ENCODE measurements at places on chromosomes 3 and 15. TPM values are rescaled to one million over a fixed set of nuclear protein-coding genes. Genes with fewer than 3 reads are reported as not detected.

GRCh38 chr3:123365450-123366143, 83.3 kb downstream of the ADCY5 start:
- no peak overlapping the region for H3K4me3 ChIP-seq
- H3K27me3 ChIP-seq: peaks cover 48% of the 10 kb centered on the region
- no peak for DNase-seq
- H3K27ac ChIP-seq: no peak overlapping the region
- peaks cover 3% of the 10 kb centered on the region for H3K36me3 ChIP-seq

DNA sequence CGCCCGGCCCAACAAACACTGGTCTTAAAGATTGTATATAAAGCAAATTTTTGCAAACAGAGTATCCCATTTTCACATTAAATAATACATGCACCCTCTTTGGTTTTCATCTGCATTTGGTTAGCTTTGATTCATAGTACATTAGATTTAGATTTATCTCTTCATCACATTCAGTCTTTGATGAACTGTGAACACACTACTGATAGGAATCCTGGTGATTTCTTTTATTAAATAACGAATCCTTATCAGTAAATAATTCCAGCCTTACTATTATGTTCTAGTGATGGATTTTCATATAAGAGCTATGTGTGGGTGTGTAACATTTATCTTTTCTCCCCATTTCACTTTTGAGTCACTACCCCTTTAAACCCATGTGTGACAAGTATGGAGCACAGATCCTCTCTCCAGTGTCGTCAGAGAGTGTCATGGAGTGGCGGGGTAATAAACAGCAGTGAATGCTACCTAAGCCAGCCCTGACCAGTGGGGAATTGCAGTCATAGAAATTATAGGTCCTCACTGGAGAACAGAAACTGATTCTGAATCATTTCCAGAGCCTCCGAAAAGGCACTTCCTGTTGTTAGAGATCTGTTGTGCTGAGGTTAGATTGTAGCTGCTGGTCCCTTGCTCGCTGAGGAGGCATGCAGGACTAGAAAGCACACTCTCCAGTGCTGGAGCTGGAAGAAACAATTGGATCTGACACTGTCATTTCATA, 22.0 kb downstream of the SLC7A14 start:
- peaks cover 32% of the 10 kb centered on the region for H3K4me1 ChIP-seq
- no peak for DNase-seq
- peak overlapping the region; percentile 2 for H3K4me3 ChIP-seq
- H3K27me3 ChIP-seq: no peaks in the 10 kb centered on the region

DNA sequence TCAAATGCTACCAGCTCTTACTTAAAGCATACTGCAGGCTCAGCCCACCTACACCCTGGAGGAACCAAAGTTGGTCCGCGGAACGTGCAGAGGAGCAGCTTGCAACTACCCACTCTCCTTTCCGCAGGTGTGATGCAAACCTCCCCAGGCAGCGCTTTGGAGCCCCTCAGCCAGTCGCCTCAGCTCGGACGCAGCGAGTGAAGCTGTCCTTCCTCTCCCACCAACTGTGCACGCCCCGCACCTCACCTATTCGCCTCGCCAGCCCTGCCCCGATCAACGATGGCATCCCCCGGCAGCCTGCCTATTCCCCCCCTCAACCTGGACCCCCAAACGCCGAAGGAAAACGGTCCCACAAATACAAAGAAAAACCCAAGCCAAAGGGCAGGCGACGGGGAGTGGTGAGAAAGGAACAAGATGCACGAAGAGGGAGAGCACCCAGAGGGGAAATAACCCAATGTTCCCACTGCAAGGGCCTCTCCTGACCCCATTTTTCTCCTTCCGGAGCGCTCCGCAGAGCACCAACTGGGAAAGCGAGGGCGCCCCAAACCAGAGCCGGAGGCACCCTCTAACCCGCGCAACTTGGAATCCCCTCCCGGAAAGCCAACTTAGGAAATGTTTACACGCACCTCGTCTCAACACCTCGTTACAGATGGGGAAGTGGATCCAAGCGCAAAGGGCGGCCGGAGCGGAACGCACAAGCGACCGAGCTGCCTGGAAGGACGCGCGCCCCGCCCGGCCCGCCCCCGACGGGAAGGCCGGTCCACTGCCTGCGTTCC, 665 bp downstream of the GLB1 start:
- peaks cover 41% of the 10 kb centered on the region for H3K4me1 ChIP-seq
- H3K27ac ChIP-seq: peak overlapping the region; percentile 89

GRCh38 chr3:16254916-16255315, 9.8 kb downstream of the DPH3 start:
- peaks cover 6% of the 10 kb centered on the region for H3K36me3 ChIP-seq
- H3K4me3 ChIP-seq: no peak overlapping the region
- H3K27me3 ChIP-seq: peaks cover 2% of the 10 kb centered on the region
- no peak overlapping the region for H3K27ac ChIP-seq
- no peak for DNase-seq

DNA sequence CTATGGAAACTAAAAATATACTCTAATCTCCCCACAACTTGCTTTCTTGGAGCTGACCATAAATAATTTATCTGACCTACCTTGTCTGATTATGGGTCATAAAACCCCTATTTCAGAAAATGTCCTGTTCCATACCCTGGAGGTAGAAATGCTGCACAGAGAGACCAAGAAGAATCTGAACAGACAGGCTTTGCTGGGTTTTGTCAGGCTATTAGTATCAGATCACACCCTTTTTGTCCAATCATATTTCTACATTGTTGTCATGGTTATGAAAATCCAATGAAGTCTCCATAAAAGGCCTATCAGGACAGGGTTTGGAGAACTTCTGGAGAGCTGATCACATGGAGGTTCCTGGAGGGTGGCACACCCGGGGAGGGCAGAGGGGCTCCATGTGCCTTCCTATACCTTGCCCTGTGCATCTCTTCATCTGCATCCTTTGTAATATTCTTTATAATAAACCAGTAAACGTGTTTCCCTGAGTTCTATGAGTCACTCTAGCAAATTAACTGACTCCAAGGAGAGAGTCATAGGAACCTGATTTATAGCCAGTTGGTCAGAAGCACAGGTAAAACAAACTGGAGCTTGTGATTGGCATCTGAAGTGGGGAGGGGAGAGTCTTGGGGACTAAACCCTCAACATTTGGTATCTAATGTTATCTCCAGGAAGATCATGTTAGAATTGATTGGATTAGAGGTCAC, 58.1 kb downstream of the NGLY1 start:
- H3K4me1 ChIP-seq: no peaks in the 10 kb centered on the region
- H3K36me3 ChIP-seq: peaks cover 21% of the 10 kb centered on the region
- no peak overlapping the region for H3K4me3 ChIP-seq
- no peak overlapping the region for H3K27ac ChIP-seq
- DNase-seq: no peak

DNA sequence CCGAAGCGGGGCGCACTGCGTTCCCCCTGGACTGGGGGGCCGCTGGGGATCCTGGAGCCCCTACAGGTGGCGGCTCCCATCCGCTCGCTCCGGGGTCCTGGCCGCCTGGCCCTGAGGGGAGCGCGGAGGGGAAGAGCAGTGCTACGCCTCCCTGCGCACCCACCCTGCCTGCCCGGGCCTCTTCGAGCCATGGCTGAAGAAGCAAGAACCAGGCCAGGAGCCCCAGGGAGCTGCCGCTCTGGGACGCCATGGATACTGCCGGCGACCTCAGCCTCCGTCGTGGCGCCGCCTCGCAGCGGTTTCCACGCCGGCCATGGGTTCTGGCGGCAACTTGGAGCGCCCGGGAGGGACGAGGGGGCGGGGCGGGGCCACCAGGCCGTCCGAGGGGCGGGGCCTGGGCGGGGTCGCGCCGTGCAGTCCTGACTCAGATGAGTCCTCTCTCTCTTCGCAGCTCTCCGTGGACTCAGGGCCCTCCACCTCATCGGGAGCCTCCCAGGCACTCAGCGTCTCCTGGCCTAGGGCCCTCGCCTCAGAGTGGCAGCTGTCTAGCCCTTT, 50.9 kb downstream of the MYL3 start:
- H3K27me3 ChIP-seq: peaks cover 56% of the 10 kb centered on the region
- peaks cover 4% of the 10 kb centered on the region for H3K4me1 ChIP-seq
- DNase-seq: no peak
- H3K4me3 ChIP-seq: peak overlapping the region; percentile 61
- H3K27ac ChIP-seq: no peak overlapping the region
- no peaks in the 10 kb centered on the region for H3K36me3 ChIP-seq

DNA sequence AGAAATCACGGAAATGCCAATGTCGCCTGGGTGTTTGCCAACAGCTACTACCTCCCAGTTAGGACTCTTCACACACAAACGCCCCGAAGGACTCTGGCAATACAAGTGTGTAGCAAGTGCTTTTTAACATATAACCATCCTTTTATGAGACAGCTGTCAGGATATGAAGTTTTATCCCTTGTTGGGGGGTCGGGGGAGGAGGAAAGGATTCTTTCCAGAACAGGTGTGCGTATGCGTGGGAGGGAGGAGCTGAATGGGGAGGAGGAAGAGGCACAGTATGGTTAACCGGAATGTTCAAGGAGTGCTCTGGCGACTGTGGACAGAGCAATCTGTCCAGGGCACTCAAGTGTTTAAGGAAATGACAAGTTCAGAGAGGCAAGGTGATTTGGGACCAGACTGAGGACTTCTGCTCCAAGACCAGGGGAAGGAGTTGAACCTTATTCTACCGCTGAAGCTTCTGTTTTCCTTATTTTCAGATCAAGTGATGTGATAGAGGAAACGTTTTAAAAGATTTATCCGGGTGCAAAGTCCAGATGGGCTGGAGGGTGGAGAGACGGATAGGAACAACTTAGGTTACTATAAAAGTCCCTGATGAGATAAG, 1.3 kb downstream of the TSPAN3 start:
- H3K27ac ChIP-seq: peak overlapping the region; percentile 74
- no peaks in the 10 kb centered on the region for H3K27me3 ChIP-seq
- H3K4me1 ChIP-seq: peaks cover 40% of the 10 kb centered on the region

- peaks cover 18% of the 10 kb centered on the region for H3K4me1 ChIP-seq
- peaks cover 30% of the 10 kb centered on the region for H3K36me3 ChIP-seq
- no peak overlapping the region for H3K4me3 ChIP-seq
These were observed 69.9 kb downstream of the RYK start for GRCh38 chr3:134180761-134181160.

- H3K4me1 ChIP-seq: peaks cover 20% of the 10 kb centered on the region
- DNase-seq: no peak
- H3K4me3 ChIP-seq: no peak overlapping the region
- no peaks in the 10 kb centered on the region for H3K36me3 ChIP-seq
These were observed 20.0 kb downstream of the ARHGEF3 start for GRCh38 chr3:56781762-56782161.

DNA sequence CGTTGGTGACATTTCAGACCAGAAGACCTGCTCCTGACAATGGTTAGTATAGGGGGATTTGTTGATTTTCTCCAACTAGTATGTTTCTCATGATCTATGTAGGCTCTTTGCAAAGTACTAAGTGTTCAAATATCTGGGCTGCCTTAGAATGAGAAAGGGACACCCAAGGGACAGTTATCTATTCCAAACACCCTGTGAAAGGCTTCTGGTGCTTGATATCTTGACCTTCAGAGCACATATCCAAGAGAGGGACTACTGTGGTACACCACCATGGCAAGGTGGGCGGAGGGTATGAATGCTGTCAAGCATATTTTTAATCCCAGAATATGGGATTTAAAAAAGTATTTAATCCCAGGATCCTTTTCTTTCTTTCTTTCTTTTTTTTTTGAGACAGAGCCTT, 1.1 kb downstream of the FANCD2OS start:
- H3K4me3 ChIP-seq: no peak overlapping the region
- H3K36me3 ChIP-seq: no peaks in the 10 kb centered on the region
- no peak overlapping the region for H3K27ac ChIP-seq
- H3K4me1 ChIP-seq: no peaks in the 10 kb centered on the region

DNA sequence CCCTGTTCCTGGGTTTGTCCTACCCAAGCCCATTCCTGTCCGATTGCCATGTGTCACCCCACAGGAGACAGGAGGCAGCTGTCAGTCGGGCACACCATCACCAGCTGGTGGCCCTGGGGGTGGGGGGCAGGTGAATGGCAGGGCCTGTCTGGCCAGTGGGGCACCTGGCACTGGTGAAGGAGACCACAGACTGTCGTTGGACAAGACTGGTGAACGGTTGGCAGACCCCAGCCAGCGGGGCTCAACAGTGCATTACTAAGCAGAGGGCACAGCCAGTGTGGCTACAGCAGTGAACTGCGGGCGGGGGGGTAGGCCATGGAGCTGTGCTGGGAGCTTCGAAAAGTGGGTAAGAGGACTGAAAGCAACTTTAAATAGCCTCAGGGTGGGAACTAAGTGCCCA, 2.1 kb downstream of the SEMA7A start:
- H3K4me1 ChIP-seq: peaks cover 10% of the 10 kb centered on the region
- H3K36me3 ChIP-seq: no peaks in the 10 kb centered on the region
- no peak overlapping the region for H3K27ac ChIP-seq
- peaks cover 14% of the 10 kb centered on the region for H3K27me3 ChIP-seq
- DNase-seq: no peak
- H3K4me3 ChIP-seq: no peak overlapping the region

DNA sequence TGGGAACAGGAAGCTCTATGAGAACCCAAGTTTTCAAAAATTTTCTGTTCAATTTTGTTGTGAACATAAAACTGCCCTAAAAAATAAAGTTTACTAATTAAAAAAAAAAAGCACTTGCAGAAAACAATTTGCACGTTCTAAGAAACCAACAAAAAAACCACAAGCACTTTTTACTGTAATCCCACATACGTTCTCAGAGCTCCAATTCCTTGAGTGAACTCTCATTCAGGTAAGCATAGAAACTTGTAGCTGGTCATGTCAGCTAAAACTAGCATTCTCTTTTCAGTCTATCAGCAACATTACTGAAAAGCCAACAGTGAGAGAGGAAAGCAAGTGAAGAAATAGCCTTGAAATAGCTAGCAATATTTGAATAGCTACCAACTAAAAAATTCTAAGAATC, 11.5 kb upstream of the TMF1 start:
- H3K4me1 ChIP-seq: no peaks in the 10 kb centered on the region
- no peaks in the 10 kb centered on the region for H3K27me3 ChIP-seq
- no peak overlapping the region for H3K4me3 ChIP-seq
- no peak overlapping the region for H3K27ac ChIP-seq

The FBXO40 gene
- total RNA-seq: not detected

The AHSG gene
- not detected for total RNA-seq

The MAP6D1 gene
- total RNA-seq: 4.2 TPM

The SLCO2A1 gene
- 10.7 TPM for total RNA-seq

The NUP210 gene
- 1.5 TPM for total RNA-seq

The ANKUB1 gene
- total RNA-seq: not detected

The SMCO1 gene
- not detected for total RNA-seq

The ISLR gene
- total RNA-seq: 108 TPM
